ENCODE measurements at places on chromosomes 11 and 22.

DNA sequence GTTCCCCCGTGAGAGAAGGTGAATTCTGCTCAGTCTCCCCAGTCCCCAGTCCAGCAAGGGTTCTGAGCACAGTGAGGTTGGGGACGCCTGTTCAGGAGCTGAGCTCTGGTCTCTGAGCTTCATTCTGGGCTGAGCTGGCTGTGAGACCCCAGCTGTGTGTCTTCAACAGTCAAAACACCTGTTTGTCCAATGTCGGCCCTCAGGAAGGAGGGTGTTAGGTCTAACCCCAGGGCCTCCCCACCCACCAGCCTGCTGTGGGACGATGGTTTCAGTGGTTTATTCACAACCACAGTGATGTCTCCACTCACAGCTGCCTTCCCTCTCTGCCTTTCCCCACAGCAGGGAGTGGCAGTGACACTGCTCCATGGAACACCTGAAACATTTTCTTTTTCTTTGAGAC lies 1282.9 kb downstream of the TBC1D22A start:
- DNase-seq, result no peak

DNA sequence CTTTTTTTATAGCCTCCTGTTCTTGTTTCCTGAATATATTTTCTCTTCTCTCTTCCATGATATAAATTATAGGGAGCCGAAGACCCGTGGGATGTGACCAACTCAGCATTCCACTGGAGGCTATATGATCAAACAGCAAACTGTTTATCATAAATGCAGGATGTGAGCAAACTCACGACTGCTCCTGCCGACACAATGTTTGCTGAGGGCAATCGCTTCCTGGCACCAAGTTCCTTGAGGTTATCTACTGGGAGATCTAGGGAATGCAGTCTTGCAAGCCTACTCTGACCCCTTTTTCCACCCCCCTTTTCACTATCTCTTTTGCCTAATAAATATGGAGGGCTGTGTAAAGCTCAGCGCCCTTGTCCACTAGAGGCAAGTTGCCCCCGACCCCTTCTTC lies 13.5 kb upstream of the PLAAT4 start:
- no peak for DNase-seq

- no peak for DNase-seq
These were observed 119.2 kb downstream of the FEZ1 start for GRCh38 chr11:125376856-125377255.

- peak; percentile 55 for DNase-seq
These were observed 1.4 kb upstream of the MAPK11 start for GRCh38 chr22:50271519-50271970.

DNA sequence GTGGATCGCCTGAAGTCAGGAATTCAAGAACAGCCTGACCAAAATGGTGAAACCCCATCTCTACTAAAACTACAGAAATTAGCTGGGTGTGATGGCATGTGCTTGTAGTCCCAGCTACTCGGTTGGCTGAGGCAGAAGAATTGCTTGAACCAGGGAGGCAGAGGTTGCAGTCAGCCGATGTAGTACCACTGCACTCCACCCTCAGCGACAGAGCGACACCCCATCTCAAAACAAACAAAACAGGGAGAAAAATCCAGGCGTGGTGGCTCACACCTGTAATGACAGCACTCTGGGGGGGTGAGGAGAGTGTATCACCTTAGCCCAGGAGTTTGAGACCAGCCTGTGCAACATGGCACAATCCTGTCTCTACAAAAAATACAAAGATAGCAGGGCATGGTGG lies 802.3 kb upstream of the ARHGAP42 start:
- DNase-seq, result no peak

DNA sequence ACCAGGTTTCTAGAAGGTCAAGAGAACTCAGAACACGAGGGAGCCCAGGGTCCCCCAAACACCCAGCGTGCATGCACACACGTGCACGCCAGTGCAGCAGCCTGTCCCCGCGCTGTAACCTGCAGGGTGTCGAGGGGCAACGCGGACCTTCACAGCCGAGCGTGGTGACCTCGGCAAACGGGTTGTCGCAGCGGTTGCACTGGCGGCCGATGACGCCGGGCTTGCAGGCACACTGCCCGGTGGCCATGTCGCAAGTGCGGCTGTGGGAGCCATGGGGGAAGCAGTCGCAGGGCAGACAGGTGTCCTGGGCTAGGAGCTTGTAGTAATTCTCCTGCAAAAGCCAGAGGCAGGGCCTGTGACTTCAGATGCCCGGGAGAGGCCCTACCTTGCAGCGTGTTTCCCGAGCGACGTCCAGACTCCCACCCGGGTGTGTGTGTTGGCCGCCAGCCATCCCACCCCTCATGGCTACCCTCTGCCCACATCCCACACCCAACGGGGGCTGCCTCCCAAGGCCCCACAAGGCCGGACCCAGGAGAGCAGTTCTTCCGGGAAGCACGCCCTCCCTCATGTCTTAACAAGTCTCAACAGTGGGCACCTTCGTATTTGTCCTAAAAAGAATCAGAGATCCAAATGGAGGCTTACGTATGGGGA lies 56.1 kb downstream of the TRMU start:
- DNase-seq, result no peak
